ENCODE measurements at places on chromosomes 16 and 17.

DNA sequence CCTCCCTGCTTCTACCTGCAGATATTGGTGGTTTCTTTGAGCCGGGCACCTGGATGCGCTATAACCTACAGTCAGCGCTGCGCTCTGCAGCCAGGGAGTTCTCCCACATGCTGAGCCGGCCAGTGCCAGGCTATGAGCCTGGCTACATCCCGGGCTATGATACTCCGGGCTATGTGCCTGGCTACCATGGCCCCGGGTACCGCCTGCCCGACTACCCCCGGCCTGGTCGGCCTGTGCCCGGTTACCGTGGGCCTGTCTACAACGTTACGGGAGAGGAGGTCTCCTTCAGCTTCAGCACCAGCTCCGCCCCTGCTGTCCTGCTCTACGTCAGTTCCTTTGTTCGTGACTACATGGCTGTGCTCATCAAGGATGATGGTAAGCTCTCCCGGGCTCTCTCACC lies 13.2 kb downstream of the CNTNAP1 start:
- no peak for DNase-seq

GRCh38 chr17:66526827-66527226 lies 224.4 kb downstream of the PRKCA start:
- DNase-seq = no peak

DNA sequence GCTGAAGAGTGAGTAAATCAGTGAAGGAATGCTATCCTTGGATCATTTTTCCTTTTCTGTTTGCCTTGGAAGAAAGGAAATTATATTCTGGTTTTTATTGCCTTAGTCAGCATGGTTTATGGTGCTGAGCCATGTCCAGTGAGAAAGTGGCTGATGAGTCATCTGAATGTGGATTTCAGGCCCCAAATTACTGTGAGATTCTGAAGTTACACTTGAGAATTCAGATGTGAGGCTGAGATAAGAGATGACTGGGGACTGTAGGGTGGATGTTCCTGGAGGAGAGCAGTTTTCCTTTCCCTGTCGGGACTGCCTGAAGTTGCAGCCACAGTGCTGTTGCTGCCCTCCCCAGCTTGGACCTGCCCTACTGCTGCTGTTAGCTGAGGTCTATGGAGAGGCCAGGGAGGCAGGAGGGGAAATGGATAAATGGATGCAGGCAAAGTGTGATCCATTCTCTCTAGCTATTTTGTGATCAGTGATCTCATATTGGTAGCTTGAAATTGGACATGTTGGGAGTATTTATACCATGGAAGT lies 4.2 kb upstream of the MAP3K14 start:
- DNase-seq = no peak

DNA sequence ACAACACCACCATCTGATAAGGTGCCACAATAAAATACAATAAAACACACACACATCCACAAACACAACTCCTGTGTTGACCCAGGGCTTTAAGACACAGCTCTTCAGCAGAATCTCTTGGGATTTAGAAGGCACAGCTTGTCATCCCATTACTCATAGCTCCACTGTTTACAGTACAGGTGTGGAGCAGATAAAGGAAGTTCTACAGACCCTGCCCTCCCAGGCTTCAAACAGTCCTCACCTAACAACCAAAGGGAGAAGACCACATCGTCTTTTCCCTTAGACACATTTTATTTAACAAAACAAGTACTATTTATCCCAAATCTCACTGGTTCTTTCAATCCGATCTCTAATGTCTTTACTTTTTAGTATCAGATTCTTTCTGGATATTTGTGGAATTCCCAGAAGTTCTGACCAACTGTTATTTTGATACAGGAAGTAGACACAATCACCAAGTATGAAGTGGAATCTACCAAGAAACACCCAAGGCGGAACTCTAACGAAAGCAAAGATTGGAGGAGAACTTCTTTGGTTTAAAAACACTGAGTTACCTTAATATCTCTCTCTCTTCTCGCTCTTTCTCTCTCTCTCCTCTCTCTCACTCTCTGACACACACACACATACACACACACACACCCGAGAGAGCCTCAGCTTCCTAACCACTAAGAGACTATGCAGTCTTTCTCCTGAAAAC lies 46.1 kb downstream of the CYTH1 start:
- DNase-seq = no peak

GRCh38 chr17:61239953-61240352 lies 159.7 kb upstream of the TBX2 start:
- no peak for DNase-seq

GRCh38 chr16:72126429-72126765 lies 32.8 kb downstream of the DHX38 start:
- DNase-seq = no peak

- no peak for DNase-seq
Observed at GRCh38 chr16:81809567-81809966, 30.5 kb downstream of the PLCG2 start.

GRCh38 chr17:46994993-46995392 lies 15.9 kb upstream of the RPRML start:
- no peak for DNase-seq

DNA sequence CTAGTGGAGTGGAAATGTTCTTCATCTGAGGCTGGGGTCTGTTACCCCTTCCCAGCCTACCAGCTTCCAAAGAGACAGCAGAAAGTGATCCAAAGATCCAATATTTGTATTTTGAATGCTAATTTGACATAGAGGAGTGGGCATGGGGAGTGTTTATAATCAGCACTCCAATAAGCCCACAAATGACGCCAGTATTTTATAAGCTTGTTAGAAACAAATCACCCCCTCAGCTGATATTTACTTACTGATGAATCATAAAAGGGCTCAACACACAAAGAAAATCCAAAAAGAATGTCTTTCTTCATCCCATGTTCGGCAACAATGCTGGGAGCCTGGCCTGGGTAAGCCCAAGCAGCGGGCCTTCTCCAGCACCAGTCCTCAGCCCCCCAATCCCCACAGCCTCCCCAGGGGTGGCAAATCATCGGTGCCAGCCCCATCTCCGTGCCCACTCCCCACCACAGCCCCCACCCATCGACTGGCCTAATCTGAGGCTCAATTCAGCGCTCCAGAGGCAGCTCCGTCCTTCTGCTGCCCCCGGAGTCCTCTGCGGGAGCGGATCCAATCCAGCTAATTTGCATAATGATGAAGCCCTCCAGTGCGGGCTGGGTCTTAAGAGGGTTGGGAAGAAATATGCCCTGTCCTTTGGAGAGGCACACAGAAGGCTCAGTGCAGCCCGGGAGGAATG lies 169.5 kb downstream of the C16orf78 start:
- DNase-seq = no peak

- DNase-seq = no peak
Observed at GRCh38 chr16:50326264-50326663, 42.5 kb downstream of the BRD7 start.

- DNase-seq = no peak
Observed at GRCh38 chr17:5355421-5356129, 63.9 kb downstream of the NUP88 start.

DNA sequence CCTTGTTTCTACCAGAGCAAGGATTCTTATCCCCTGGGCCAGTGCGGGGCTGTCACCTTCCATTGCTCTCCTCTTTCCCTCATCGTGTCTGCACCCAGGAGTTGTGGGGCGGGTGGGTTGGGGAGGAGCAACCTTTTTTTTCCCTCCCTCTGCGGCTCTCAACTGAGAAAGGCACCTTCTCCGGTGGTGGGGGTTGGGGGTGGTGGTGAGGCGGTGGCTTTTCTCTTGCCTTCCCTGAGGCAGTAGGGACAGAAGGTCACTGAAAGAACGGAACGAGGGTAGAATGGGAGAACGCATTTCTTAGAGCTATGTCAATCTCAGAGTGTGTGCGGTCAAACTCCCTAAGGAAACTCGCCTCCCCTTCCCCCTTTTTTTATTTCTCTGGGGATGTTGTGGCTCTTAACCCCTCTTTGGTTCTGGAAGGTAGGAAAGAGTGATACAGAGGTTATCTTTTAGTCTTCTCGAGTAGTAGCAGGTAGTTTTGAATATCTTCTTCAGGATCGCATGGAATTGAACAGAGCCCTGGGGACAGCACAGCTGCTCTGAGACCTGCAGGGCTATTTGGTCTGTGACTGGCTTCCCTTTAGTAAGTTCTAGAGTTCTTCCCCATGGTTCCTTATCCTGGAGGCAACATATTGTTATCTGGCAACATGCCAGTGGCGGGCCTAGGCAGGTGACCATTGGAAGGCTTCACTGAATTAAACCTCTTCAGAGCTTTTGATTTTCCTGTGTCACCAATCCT lies 994 bp downstream of the CLTC start:
- peak; percentile 53 for DNase-seq

- no peak for DNase-seq
Observed at GRCh38 chr16:51831595-51832367, 680.7 kb upstream of the SALL1 start.

DNA sequence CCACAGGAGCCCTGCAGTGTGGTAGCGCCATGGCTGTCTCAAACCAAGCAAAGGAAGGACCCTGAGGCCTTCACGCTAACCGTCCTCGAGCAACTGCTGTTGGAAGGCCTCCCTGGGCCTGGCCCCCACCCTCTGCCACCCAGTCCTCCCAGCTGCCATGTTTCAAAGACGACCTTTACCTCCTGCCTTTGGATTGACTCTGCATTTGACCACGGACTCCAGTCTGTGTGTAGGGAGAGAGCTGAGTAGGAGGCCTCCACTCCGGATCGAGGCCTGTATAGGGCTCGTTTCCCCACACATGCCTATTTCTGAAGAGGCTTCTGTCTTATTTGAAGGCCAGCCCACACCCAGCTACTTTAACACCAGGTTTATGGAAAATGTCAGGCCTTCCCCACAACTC lies 24.3 kb downstream of the PLCD3 start:
- no peak for DNase-seq

GRCh38 chr17:59698143-59698542 lies 9.1 kb downstream of the PTRH2 start:
- no peak for DNase-seq

GRCh38 chr16:57392694-57393093 lies 11.9 kb upstream of the CCL17 start:
- DNase-seq = no peak

DNA sequence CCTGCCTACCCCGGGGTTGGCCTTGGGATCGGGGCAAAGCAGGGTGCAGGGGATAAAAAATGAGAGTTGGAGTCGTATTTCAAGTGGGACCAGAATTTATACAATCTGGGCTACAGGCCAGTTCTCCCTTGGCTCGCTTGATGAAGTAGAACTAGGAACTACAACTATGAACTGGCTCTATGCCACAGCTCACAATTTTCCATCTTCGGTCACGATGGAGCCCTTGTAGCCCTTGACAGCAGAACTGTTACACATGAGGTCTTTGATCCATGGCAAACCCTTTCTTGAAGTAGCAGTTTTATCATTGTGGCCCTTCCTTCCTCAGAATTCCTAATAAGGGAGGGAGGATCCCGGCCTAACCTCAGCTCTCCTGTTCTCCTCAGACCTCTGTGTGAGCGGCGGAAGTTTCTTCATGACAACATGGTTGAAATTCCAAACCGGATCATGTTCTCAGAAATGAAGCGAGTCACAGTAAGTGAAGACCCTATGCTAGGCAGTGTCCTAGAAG lies 17.1 kb downstream of the LIG3 start:
- DNase-seq = no peak

- no peak for DNase-seq
Observed at GRCh38 chr16:29862383-29862883, 593 bp downstream of the CDIPT start.

GRCh38 chr16:1366712-1367299 lies 15.1 kb downstream of the GNPTG start:
- DNase-seq = no peak

DNA sequence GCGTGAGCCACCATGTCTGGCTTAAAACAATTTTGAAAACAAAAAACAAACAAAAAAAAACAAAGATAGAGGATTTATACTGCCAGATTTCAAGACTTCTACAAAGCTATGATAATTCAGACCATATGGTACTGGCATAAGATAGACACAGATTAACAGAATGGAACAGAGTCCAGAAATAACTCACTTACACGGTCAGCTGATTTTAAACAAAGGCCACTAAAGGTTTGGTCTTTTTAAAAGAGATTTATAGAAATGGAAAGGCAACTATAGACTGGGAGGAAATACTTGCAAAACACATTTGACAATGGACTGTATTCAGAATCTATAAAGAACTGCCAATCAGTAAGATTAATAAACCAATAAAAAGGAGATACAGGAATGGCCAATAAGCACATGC lies 48.6 kb upstream of the MNT start:
- no peak for DNase-seq

- no peak for DNase-seq
Observed at GRCh38 chr16:2597560-2597902, 59.7 kb downstream of the PDPK1 start.

DNA sequence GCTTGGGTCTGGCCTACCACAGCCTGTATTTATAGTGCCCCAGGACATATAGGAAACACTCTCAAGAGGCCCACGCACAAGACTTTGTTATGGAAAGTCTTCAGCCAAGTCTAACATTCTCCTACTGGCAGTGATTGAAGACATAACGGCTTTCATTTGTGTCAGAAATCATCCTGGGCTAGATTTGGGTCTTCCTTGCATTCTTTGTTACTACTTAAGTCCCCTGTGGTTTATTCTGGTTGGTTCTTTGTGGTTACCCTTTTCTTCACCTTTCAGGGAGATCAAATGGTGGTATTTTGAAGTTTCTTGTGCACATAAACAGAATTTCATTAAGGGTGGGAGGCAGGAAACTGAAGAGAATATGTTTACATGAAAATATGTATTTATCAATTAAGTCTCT lies 37.7 kb downstream of the REXO5 start:
- DNase-seq = no peak

DNA sequence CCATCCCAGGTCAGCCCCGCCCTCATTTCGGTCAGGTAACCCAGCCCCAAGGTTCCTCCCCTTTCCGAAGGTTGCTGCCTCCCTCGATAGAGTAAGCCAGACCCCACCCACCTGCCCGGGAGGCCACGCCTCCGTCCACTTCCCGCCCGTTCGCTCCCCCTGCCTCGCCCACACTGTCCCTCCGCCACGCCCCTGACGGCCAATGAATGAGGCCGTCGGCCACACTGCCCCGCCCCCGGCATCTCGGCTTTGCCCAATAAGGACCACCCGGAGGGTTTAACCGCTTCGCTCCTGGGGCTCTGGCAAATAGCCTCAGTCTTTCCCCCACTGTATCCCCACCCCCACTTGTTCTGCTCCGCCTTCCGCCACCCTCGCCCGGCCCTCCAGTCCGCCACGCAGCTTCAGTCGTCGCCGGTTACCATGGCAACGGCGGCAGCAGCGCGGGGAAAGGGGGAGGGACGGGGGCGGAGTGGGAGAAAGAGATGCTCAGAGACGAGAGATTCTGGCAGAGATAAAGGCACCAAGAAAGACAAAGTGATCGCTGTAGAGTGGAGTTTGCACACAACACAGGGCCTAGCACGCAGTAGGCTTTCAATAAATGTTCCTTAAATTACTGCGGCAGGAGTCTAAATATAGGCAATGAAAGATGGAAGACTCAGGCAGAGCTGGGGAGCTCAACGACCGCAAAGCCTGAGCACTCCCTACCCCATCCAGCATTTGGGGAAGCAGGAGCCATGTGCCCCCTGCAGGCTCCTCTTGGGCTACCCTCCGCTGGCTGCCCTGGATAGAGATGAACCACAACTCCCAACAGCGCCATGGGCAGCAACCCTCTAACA lies 5.1 kb downstream of the DLG4 start:
- DNase-seq = peak; percentile 96

- no peak for DNase-seq
Observed at GRCh38 chr17:81493198-81494038, 19.2 kb downstream of the ACTG1 start.

GRCh38 chr17:21171970-21172510 lies 41.9 kb downstream of the TMEM11 start:
- no peak for DNase-seq
